Activated T-cell treated with anti-CD3 and anti-CD28 coated beads, Interleukin-2, amount 50 U/mL, for 72 hours (primary cell): ENCODE measurements at places on chromosomes 16 and 17.

DNA sequence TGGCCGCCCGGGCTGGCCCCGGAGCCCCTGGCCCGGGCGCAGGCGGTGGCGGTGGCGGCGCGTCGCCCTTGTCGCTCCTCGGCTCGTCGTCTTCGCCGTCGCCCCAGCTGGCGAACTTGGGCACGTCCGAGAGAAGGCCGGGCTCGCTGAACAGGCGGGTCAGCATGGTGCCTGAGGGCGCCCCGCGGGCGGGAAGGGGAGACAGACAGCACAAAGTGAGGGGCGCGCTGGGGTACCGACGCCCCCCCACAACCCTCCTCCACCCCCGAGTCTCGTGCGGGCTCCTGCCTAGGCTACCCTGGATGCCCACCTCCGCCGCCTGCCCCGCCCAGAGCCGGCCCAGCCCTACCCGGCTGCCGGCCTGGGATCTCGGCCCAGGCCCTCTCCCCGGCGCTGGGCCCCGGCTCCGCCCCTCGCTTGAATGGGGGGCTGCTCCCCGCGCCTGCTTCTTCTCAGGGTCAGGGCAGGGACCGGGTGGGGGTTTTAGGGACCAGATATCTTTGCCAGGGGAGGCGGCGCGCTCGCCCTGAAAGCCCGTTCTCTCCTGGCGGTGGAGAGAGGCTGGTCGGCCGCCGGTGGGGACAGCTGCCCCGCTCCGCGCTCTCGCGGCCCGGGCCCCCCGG, 1.2 kb downstream of the NEUROD2 start:
- DNase-seq = no peak

DNA sequence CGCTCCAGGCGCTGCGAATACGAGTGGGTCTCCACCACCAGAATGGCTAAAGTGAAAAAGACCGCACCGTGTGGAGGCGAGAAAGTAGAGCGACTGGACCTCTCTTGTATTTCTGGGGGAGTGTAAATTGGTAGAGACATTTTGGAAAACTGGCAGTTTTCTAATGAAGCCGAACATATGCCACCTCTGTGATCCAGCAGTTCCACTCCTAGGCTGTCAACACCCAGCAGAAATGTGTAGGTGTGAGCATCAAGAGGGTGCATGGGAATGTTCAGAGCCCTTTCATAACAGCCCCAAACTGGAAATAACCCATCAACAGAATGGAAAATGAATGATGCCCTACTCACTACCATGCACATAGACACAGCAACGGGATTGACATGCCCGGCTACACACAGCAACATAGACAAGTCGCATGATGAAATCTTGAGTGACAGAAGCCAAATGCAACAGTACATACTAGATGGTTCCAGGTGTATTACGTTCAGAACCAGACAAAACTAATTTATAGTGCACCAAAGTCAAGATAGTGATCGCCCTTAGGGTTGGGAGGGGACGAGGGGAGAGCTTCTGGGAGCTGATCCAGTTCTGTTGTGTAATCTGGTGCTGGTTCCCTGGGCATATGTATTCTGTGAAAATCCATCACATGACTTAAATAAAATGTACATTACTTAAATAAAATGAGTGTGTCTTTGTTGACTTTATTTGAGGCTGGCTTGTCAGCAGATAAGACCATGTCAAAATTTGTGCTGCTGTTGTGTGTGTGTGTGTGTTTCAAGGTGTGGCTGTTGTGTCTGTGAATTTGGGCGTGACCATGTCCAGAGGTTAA, 877 bp upstream of the BCL7C start:
- DNase-seq = no peak

- DNase-seq = no peak
Observed at GRCh38 chr16:21163576-21163975, 5.1 kb downstream of the LDAF1 start.

GRCh38 chr16:21005008-21005407, 104.4 kb downstream of the LYRM1 start:
- no peak for DNase-seq

DNA sequence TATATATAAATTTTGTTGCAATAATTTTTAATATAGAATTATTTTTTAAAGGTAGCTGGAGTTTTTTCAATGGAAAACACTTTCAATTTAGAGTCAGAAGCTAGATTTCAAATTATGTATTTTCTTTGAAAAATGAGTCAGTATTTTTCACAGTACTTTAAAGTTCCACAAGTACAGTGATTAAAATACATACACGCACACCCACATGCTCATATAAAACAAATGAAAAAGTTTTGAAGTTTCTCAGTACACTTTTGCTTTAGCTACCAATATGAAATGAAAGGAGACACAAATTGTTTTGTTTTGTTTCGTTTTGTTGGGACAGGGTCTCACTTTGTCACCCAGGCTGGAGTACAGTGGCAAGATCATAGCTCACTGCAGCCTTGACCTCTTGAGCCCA, 98.6 kb downstream of the CYB561 start:
- DNase-seq = no peak

- no peak for DNase-seq
Observed at GRCh38 chr17:6328279-6328678, 106.6 kb downstream of the AIPL1 start.

DNA sequence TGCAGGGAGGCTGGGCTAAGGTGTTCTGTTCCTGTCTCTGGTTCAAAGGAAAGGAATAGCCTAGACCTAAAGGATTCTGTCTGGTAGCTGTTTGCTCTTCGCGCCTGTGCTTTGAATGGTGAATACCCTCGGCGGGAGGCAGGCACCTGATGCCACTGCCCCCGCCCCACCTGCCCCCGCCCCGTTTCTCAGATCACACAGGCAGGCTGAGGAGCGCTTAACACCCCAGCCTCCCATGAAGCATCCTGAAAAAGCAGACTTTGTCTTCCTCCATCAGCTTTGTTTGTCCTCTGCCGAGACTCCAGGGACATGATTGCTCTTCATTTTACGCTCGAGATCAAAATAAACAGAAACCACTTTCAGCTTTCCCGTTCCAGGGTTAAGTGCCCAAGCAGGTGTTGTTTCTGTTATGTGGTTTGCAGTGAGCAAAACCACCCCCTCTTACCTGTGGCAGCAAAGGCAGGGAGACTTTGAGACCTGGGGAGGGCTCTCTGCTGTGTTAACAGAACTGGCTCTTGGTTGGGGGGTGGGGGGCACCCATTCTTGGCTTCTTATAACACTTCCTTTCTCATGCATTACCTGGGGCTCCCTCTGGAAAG, 452.1 kb downstream of the WWOX start:
- no peak for DNase-seq

- no peak for DNase-seq
Observed at GRCh38 chr16:21617607-21618006, 18.2 kb downstream of the METTL9 start.

DNA sequence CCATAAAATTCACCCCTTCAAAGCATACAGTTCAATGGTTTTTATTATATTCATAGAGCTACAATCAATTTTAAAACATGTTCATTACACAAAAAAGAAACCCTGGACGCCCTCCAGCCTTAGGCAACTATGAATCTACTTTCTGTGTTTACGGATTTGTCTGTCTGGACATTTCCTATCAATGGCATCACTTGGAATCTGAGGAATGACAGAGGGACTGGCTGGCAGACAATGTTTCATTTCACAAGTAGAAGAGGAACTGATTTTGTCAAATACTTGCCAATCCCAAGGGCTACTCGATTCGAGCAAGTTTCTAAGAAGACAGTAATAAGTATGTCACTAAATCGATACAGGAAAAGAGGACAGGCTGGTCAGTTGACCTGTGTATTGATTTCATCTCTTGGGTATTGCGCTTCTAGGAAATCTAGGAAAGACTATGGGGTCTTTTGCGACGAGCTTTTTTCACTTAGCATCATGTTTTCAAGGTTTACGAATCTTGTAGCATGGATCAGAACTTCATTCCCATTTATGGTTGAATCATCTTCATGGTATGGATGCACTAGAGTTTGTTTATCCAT, 56.6 kb downstream of the RGS9 start:
- DNase-seq = no peak
